Epithelial cell of esophagus (primary cell): ENCODE measurements at places on chromosomes 1 and 21.

DNA sequence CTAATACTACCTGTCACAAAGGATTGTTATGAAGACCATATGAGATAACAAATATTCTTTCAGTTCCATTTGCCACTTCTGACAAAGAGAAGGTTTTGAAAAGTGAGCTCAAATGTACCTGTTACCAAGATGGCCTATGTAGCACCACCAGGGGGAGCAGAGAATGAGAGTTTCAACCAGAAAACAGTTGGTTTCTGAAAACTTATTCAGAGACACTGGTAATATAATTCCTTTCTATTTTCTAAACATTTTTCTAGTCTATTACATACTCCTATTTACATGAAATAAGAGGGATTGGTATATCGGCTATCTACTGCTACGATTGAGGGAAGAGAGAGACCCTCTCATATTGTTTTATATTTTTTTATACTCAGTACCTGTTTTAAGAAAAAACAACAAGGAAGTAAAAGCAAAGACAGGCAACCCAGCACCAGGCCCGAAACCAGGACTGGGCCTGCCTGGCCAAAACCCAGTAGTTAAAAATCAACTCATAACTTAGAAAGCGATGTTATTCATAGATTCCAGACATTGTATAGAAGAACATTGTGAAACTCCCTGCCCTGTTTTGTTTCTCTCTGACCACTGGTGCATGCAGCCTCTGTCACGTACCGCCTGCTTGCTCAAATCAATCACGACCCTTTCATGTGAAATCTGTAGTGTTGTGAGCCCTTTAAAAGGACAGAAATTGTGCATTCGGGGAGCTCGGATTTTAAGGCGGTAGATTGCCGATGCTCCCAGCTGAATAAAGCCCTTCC is 48.3 kb downstream of the IL23R start:
- DNase-seq, result peak; percentile 57

DNA sequence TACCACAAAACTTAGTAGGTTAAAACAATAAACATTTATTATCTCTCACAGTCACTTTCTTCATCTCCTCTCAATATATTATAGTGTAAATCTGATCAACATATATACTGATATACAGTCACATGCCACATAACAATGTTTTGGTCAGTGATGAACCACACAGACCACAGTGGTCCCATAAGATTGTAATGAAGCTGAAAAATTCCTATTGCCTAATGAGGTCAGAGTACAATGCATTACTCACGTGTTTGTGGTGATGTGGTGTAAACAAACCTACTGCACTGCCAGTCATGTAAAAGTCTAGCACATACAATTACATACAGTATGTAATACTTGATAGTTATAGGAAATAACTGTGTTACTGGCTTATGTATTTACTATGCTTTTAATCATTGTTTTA is 30.1 kb downstream of the OLFML3 start:
- peak; percentile 47 for DNase-seq

DNA sequence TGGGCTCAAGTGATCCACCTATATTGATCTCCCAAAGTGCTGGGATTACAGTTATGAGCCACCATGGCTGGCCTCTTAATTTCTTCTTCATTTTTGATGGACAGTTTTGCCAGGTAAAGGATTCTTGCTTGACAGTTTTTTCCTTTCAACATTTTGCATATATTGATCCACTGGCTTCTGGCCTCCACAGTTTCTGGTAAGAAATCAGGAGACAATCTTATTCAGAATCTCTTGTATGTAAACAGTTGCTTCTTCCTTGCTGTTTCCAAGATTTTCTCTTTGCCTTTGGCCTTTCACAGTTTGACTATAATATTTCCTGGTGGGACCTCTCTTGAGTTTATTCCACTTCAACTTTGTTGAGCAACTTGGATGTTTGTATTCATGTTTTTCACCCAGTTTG is 20.1 kb upstream of the KLF18 start:
- DNase-seq, result no peak

DNA sequence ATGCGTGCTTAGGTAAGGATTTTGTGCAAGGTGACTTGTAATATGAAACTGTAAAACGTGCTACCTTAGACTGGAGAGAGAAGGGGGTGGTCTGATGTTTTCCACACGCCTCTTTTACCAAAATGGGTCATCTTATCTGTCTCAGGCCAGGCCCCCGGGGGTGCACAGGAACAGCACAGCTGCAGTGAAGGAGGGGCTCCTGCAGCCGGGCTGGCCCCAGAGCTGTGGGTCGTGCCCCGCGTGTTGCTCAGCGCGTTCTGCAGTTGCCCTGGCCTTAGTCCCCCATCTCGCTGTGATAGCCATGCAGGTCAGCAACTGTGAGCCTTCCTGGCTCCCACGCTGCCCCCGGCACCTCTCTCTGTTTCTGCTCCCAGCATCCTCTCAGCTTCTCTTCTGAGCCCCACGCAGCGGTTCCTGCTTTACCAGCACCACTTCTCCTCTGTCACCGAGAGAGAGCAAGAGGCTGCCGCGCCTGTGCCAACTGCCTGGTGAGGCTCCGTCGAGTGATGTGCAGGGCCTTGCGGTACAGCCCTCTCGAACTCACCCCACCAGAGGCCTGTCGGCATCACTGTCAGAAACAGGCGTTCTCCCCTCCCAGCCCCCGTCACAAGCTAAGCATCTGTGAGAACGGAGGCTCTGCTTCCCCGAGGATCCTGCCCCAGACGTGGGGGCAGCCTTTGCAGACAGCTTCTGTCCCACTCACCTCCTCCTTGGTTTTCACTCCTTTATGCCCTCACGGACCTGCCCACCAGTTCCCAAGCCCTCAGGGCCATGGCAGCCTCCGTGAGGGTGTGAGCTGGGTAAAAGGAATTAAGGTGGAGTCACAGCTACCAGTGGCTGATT is 73.3 kb downstream of the ADARB1 start:
- peak; percentile 51 for DNase-seq
